ENCODE measurements at places on chromosomes 13 and 19.
A peak's percentile ranks its signal among the peaks of the same experiment; 100 is the strongest.

- no peak for DNase-seq
These were observed 50.7 kb upstream of the USP29 start for GRCh38 chr19:57068921-57069697.

- no peak for DNase-seq
These were observed 23.5 kb downstream of the RASA3 start for GRCh38 chr13:114108894-114109293.

DNA sequence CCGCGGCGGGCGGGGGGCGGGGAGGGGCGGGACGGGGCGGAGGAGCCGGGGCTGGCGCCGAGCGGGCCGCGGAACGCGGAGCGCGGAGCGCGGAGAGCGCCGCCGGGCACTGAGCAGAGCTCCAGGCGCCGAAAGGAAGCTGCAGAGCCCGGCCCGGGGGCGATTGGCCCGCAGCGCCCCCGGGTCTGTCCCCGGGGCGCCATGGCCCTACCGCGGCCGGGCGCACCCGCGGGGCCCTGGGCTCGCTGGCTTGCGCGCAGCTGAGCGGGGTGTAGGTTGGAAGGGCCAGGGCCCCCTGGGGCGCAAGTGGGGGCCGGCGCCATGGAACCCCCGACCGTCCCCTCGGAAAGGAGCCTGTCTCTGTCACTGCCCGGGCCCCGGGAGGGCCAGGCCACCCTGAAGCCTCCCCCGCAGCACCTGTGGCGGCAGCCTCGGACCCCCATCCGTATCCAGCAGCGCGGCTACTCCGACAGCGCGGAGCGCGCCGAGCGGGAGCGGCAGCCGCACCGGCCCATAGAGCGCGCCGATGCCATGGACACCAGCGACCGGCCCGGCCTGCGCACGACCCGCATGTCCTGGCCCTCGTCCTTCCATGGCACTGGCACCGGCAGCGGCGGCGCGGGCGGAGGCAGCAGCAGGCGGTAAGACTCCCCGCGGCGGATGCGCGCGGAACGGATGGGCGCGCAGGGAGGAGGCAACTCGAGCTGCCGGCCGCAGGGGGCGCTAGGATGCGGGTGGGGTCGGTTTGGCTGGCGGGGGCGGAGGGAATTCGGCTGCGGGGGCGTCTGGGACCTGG is at the start of gene PDE4A:
Gene PDE4A (plus strand): TSS at position 95 of the 796 bp plus-strand sequence. CDS start 227 bp downstream, at position 322.
- no peak for DNase-seq

DNA sequence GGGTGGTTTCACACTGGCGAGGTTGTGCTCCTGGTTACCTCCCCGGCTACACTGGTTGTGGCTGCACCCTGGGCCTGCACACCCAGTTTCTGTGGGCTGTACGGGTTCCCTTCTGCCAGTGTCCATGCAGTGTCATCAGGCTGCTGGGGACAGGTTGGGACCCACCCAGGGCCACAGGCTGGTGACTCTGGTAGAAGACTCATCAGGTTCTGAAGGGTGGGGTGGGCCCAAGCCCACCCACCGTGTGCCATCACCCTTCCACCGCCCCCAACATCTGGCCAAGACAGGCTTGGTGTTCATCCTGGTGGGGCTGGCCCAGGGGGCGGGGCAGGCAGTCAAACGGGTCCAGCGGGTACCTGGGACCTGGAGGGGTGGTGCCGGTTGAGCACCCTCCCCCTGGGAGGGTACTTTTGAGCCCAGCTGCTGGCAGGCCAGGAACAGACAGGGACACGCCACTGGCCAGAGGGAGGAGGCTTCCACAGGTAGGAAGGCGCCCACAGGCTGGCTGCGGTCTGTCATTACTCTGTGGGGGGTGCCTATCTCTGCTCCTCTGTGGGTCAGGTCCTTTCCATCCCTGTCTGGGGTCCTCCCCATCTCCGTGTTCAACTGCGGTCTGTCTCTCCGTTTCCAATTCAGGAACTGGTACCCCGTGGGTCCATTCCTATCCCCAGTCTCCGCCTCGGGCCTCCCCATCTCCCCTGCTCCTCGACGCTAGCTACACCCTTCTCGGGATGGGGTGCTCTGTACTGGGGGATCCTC is at the start of gene RNF225:
Gene RNF225 (plus strand): TSS at position 437 of the 759 bp plus-strand sequence. CDS start 434 bp downstream, outside the sequence.
- DNase-seq = no peak

GRCh38 chr13:100580045-100580444 is 8.5 kb downstream of the GGACT start:
- no peak for DNase-seq

DNA sequence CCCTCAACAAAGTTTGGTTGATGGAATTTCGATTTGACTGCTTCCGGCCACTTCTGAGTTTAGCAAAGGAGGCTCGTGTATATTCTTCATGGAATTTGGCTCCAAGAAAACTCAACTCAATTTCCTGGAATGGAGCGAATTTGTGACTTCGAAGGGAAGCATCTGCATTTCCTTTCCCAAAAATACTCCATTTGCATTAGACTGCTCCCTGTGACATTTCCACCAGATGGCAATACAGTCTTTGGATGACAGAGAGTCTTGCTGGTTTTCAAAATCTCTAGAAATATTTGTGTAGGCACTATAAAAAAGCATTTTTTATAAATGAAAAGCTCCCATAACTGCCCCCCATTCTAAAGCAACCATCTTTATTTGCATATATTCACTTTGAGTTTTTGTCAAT is 4.1 kb downstream of the C1QTNF9 start:
- peak; percentile 12 for DNase-seq

DNA sequence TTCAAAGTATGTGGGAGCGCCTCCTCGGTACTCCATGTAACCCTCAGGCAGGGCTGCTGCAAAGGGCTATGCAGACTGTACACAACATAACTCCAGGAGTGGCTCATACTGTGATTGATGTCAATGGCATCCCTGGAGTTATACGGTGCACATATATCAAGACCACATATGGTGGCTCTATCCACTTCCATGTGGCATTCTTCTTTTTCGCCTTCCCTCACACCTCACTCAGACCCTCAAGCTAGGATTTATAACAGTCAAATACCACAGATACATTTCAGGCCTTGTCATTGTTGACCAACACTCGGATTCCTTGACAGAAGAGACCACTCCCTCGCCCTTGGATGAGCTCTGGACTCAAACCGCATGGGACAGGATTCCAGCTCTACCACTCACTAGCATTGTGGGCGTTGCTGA is 11.3 kb upstream of the UBL3 start:
- DNase-seq = peak; percentile 99

DNA sequence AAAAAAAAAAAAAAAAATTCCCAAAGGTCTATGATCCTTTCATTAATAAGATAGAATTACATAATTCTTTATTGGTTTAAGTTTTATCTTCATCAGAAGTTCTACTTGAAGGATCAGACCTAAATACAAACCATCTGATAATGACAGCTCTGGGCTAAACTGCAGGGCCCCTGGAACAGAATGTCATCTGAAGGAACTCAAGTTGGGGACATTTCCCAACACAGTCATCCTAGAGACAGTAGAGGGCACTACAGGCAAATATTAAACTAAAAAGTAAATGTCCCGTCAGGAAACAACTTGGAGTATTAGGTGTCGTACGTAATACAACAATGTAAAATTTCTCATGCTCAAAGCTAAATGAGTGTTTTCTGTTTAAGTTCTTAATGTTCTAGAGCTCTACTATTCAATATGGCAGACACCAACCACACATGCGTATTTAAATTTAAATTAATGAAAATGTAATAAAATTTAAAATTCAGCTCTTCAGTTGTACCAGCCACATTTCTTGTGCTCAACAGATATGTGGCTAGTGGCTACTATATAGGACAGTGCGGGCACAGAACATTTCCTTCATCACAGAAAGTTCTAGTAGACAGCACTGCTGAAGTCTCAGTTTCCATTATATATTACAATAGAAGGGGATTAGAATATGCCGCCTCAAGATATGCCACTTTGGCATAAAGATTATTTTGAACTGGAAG is 21.8 kb upstream of the NAXD start:
- DNase-seq = peak; percentile 54

- no peak for DNase-seq
These were observed 7.2 kb downstream of the DAPK3 start for GRCh38 chr19:3963458-3964255.

DNA sequence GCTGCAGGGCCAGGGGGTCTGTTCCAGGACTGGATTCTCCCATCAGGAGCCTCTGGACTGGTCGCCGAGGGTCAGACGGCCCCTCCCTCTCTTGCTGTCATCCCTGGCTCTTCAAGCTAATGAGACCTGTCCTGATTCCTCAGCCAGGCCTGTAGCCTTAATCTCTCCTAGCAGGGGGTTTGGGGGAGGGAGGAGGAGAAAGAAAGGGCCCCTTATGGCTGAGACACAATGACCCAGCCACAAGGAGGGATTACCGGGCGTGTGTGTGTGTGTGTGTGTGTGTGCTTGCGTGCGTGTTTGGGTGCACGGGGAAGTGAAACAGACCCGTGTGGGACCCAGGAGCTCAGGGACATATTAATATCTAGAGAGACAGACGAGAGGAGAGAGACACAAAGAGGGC is 1.9 kb upstream of the CRX start:
- no peak for DNase-seq

GRCh38 chr19:12821761-12822160 is 12.6 kb downstream of the RTBDN start:
- no peak for DNase-seq

DNA sequence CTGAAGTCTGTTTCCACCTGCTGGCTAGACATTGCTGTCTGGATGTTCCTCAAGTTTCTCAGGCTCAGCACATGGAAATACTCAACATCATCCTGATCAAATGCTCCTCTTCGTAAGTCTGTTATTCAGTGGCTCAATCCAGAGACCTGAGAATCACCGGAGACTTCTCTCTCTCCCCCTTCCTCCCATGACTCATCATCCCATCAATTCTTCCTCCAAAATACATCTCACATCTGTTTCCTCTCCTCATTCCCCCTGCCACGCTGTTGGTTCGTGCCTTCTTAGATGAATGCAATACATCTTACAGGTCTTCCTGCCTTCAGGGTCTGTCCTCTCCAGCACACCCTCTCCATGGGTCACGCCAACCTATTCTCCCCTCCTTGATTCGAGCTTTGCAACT is 7.4 kb upstream of the RXFP2 start:
- DNase-seq = no peak

All from AG10803 (cell line).